ENCODE measurements at places on chromosomes 11 and 22. TPM values are rescaled to one million over a fixed set of nuclear protein-coding genes. Genes with fewer than 3 reads are reported as not detected.

Gene OR52W1
- not detected for total RNA-seq

Gene KLHL35
- total RNA-seq, result 2.9 TPM

Gene KRTAP5-7
- not detected for total RNA-seq

Gene TBX10
- not detected for total RNA-seq

Gene MN1
- 1.8 TPM for total RNA-seq

Gene MS4A6A
- total RNA-seq, result not detected

Gene C22orf42
- total RNA-seq, result not detected

Gene CHRM1
- not detected for total RNA-seq

Gene PRG3
- total RNA-seq, result not detected

Gene OR51E2
- 0.59 TPM for total RNA-seq

Gene RFPL1
- total RNA-seq, result not detected

Gene HIKESHI
- total RNA-seq, result 35.9 TPM

Gene DPP3
- total RNA-seq, result 63.9 TPM

Gene PKDREJ
- not detected for total RNA-seq

Gene CNGA4
- not detected for total RNA-seq

Gene TEX12
- total RNA-seq, result 0.30 TPM

Gene SLC37A2
- 0.30 TPM for total RNA-seq

Gene HOATZ
- total RNA-seq, result not detected

Gene PGAP2
- total RNA-seq, result 11.0 TPM

Gene NCF4
- not detected for total RNA-seq

Gene PPP2R1B
- 29.7 TPM for total RNA-seq

Gene ASCL2
- total RNA-seq, result not detected

Gene SLC22A6
- not detected for total RNA-seq

Gene SLC5A12
- not detected for total RNA-seq

Gene TSGA10IP
- total RNA-seq, result not detected

Gene PLAAT5
- total RNA-seq, result not detected

Gene LZTR1
- total RNA-seq, result 67.1 TPM

Gene RAB39A
- not detected for total RNA-seq

Gene C11orf52
- not detected for total RNA-seq

Gene TSSK2
- total RNA-seq, result not detected

Gene MLC1
- total RNA-seq, result 0.18 TPM

Gene NEU3
- total RNA-seq, result 7.5 TPM

Gene MTA2
- total RNA-seq, result 92.3 TPM

Gene MS4A15
- not detected for total RNA-seq

Gene DGCR6
- total RNA-seq, result 1.8 TPM

Gene BEST1
- 2.8 TPM for total RNA-seq

Gene RAB3IL1
- total RNA-seq, result 2.1 TPM

Gene OR52N4
- total RNA-seq, result not detected

Gene MOGAT2
- not detected for total RNA-seq

Gene KCNJ1
- total RNA-seq, result not detected

Gene ACO2
- total RNA-seq, result 75.7 TPM

Gene RBFOX2
- 116 TPM for total RNA-seq

Gene OR51B2
- not detected for total RNA-seq

Gene SHISAL1
- 3.9 TPM for total RNA-seq

Gene DDX17
- 381 TPM for total RNA-seq

Data from smooth muscle cell of the umbilical artery (primary cell).